Activated T-helper 1 cell treated with anti-CD3 and anti-CD28 coated beads, Interleukin-2, amount 50 U/mL, for 16 hours (primary cell): ENCODE measurements at places on chromosomes 7 and 10.

DNA sequence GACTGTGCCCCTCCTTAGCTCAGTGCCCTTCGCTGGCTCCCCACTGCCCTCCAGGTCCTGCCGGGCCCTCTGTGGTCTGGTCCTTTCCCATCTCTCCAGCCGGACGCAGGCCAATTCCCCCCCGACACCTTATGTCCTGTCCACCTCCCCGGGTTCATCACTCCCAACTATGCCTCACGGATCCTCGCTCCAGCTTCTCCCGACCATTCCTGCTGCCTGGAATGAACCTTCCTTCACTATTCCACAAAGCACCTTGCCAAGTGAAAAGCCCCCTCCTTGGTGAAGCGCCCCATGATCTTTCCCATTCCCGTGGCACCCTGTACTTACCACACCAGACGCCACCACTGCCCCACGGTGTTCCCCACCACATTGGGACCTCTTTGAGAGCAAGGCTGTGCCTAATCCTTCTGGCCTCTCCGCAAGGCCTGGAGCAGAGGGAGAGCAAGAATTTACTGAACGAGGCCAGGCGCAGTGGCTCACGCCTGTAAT lies 47.2 kb downstream of the TMEM270 start:
- DNase-seq = no peak

- DNase-seq = no peak
Observed at GRCh38 chr7:133060004-133060403, 21.9 kb downstream of the CHCHD3 start.

DNA sequence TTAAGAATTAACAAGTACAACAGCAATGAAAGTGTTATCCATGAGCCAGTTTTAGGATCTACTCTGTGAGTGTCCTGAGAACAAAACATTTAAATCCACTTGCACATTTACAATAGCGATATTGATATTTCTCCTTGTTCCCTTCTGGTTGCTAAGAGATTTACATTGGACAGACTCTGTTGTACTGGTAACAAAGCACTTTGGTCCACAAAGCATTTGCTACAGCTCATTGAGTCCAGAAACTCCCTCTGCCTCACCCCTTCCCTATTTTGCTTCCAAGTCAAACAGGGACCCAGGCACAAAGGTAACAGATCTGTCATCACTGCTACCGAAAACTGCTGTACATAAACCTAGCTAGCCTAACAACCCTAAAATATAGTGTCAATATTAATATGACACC lies 2.1 kb downstream of the ANK3 start:
- DNase-seq = no peak

- no peak for DNase-seq
Observed at GRCh38 chr10:3395041-3395440, 222.5 kb upstream of the PITRM1 start.

DNA sequence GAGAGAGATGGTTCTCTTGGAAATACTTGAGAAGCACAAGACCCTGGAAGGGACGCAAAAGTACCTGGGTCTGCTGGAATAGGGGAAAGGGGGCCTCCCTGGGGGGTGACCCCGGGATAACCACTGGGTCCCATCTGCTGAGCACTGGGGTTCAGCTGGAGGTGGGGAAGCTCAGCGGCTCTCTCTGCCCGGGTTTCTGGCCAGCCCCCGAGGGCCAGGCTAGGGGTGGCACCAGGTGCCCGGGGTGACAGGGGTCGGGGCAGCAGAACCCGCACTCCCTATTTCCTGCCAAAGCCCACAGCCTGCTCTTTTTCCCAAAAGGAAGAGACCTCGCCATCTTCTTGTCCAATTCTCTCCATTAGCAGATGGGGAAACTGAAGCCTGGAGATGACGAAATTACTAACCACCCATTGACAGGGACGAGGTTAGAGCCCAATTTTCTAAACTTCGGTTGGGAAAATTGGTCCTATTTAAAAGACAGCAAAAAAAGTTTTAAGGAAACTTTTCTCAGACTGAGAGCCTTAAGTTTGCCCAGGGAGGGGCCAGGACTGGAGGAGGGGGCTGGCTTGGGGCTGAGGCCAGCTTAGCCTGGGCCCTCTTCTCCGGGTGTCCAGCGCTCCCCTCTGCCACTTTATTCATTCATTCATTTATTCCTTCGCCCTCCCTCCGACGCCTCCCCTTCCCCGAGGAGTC lies 17.8 kb upstream of the GATA3 start:
- no peak for DNase-seq

DNA sequence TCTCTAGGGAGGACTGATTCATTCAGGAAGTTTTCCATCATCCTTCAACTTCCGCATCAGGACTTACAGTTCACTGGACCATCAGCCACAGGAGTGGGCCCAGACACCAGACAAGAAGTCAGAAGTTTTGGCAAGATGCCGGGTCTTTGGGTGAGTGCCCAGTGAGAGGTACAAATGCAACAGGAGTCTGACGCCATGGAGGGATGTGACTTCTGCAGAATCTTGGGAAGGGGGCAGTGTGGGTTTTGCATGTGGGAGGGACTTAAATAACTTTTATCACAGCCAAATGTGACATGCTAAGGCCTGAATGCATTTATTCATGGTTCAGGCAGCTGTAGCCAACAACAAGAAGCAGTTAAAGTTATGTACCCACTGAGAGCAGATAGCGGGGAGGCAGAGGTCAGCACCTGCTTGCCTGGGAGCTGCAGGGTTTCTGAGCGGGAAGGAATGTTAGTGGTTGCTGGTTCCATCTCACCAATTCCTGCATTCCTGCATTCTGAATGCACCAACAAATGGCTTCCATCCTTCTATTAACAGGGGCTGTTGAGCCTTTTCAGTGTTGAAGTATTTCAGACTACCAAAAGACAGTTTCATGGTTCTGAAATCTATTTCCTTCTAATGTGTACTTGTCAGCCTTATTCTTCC lies 375.2 kb downstream of the PAXIP1 start:
- no peak for DNase-seq
